ENCODE measurements at places on chromosomes 11 and 22.

GRCh38 chr11:61855939-61856680 lies 28.0 kb downstream of the FADS2 start:
- no peak for DNase-seq

DNA sequence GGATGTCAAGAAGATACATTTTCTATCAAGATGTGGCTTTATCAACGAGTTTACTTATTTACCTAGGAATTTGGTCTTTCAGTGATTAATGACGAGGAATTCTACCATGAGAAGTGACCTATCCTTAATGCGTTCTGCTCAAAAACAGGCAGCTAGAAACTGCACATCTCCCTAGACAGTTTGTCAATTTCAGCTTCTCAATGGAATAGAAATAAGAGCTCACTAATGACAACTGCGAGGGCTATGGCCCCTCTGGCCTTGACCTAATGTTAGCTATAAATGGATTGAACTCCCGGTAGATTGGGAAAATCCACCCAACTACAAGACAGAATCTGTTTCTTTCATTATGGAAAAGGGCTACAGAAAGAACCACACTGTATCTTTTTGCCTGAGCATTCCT lies 223.4 kb downstream of the CADM1 start:
- no peak for DNase-seq

DNA sequence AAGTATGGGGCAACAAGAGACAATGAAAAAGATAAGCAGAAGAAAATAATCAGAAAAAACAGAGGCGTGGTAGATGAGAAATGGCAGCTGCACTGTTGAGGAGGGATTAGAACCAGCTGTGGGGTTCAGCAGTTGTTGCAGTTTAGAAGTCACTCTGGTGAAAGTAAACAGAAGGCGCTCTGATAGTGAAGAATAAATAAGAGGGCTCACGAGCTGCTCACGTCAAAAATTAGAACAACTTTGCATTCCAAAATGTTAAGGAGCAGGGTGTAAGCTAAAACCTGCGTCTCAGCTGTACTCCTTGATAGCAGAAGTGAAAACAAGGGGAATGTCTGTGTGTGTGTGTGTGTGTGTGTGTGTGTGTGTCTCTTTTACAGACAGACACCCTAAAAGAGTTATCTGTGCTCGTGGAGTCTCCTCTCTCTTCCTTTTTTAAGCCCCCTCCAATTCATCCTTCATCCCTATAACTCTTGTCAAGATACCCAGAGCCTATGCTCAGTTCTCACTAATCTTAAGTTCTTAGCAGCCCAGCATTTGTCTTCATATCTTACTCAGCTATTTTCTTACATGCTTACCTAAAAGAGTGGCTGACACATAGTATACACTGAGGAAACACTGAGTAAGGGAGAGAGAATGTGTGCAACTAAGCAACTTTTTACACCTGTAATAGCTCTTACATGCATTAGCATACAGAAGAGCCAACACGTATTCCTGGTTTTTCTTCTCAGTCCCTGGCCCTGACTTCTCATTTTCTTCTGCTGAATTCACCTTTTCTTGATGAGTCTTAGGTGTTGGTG lies 8.9 kb downstream of the TTC17 start:
- DNase-seq, result no peak

GRCh38 chr22:49052023-49052538 lies 775.6 kb downstream of the BRD1 start:
- peak; percentile 33 for DNase-seq

All from NCI-H1436 (cell line).